ENCODE measurements at places on chromosomes 2 and 18.

DNA sequence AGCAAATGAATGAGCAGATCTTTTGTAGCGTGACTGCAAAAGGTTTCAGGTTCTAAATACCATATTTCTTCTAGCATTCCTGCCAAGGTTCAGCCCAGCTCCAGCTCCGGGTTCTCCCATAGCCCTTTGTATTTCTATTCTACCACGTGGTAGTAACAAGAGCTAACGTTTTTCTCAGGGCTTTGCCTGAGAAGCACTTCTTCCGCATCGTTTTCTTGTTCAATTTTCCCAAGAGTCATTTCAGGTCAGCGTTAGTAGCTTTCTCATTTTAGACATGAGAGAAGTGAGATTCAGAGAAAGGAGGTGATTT lies 120.1 kb upstream of the MYCN start:
- no peak for DNase-seq
- peaks cover 6% of the 10 kb centered on the region for H3K27me3 ChIP-seq
- peaks cover 27% of the 10 kb centered on the region for H3K4me1 ChIP-seq
- no peak overlapping the region for H3K4me3 ChIP-seq
- H3K36me3 ChIP-seq, result no peaks in the 10 kb centered on the region

GRCh38 chr18:42925036-42925435 lies 190.4 kb downstream of the RIT2 start:
- H3K27me3 ChIP-seq, result no peaks in the 10 kb centered on the region
- no peak overlapping the region for H3K4me3 ChIP-seq
- no peak for DNase-seq
- no peaks in the 10 kb centered on the region for H3K4me1 ChIP-seq

DNA sequence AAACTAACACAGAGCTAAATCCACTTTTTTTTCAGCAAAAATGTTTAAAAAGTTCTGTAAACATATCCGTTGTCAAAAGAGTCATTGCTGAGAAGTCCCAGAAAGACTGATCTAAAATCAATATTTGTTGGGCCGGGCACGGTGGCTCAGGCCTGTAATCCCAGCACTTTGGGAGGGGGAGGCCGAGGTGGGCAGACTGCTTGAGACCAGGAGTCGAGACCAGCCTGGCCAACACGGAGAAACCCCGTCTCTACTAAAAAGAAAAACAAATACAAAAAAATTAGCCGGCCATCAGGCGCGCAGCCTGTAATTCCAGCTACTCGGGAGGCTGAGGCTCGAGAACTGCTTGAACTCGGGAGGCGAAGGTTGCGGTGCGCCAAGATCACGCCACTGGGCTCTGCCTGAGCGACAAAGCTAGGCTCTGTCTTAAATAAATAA lies 1.4 kb downstream of the OLA1 start:
- no peak for DNase-seq
- H3K36me3 ChIP-seq, result peaks cover 33% of the 10 kb centered on the region

DNA sequence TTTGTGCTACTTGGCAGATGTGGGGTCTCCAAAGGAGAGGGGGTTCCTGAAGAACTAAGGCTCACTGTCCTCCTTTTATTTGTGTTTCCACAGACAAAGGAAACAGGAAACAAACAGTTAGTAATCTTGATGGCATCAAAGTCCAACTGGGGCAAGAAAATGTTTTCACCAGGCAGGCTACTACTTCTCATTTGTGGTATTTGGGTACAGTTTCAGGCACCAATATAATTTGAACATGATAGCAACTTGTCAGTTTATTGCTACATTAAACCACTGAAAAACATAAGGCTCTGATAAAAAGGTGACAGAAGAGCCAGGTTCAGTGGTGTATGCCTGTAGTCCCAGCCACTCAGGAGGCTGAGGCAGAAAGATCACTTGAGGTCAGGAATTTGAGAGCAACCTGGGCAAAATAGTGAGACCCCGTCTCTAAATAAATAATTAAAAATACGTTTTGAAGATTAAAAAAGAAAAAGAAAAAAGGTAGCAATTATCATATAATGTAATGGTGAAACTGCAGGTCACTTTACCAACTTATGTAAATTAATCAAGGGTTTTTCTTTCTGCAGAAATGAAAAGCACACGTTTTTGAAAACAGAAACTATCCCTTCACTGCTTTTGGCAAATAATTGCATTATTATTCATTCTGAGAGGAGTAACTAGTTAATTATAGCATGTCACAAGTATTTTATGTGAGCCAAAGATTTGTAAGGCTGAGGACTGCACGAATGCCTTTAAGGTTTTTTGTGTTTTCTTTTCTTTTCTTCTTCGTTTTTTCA lies 157.5 kb upstream of the CAVIN2 start:
- no peaks in the 10 kb centered on the region for H3K36me3 ChIP-seq
- no peaks in the 10 kb centered on the region for H3K4me1 ChIP-seq
- no peak for DNase-seq
- H3K27ac ChIP-seq, result no peak overlapping the region
- no peak overlapping the region for H3K4me3 ChIP-seq

DNA sequence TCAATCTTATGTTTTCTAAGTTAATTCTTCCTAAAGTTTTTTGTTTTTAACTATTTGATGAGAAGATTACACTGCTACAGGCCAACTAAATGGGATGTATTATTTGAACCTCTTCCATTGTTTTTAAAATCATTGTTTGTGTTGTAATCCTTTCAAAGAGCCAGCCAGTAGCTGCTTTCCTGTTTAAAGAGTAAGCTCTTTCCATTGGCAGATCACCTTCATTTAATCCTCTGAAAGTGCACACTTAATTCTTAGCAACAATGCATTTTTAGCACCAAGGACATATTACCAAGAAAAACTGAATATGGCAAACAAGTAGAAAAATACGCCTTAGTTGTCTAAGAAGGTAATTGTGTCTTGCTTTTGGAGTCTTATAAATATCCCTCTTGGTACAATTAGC lies 54.0 kb downstream of the MEIS1 start:
- no peaks in the 10 kb centered on the region for H3K36me3 ChIP-seq
- no peak for DNase-seq
- H3K4me3 ChIP-seq, result no peak overlapping the region
- no peaks in the 10 kb centered on the region for H3K4me1 ChIP-seq
- no peak overlapping the region for H3K27ac ChIP-seq

Measured in spleen (tissue), 13 donors.